ENCODE measurements at places on chromosomes 11 and 22.
A peak's percentile ranks its signal among the peaks of the same experiment; 100 is the strongest.

- no peak for DNase-seq
Observed at GRCh38 chr11:45145379-45146071, 914 bp upstream of the PRDM11 start.

GRCh38 chr22:42368379-42369249 lies 63.6 kb downstream of the NFAM1 start:
- no peak for DNase-seq

- no peak for DNase-seq
Observed at GRCh38 chr11:113578715-113579250, 103.6 kb upstream of the DRD2 start.

- DNase-seq = no peak
Observed at GRCh38 chr22:46612904-46613605, 7.1 kb upstream of the GRAMD4 start.

DNA sequence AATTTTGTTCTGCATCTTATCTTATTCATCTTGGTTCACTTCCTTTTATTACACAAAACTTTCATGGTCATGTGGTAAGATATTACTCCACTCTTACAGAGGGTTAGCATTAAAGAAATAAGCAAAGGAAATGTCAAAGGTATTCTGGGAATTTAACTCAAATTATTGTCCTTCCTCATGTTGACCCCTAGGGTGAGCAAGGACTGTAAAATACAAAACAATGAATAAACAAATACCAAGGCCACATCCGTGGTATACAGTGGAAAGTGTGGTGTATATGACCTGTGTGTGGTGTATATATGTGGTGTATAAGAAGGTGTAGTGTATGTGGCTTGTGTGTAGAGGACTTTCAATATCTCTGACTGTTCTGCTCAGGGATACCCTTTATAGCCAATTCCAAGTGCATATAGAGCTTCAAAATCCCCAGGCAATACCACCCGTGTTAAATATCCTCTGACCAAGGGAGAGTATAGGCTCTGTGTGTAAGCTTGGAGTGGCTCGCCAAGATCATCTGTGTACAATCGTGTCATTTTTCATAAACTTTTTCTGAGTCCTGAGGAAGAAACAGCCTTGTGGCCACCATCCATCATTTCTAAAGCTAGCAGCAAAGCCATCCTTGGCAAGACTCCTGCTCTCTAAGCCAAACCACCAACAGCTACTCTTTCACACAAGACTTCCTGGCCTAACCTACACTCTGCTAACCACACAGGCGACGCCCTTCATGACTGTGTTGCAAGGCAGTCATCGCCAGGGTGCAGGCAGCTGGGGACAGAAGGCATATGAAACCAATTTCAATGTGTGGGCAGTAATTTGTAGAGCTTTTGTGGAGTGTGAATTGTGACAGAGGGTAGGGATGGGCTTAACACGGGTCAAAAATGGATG lies 548.0 kb downstream of the ETS1 start:
- no peak for DNase-seq

DNA sequence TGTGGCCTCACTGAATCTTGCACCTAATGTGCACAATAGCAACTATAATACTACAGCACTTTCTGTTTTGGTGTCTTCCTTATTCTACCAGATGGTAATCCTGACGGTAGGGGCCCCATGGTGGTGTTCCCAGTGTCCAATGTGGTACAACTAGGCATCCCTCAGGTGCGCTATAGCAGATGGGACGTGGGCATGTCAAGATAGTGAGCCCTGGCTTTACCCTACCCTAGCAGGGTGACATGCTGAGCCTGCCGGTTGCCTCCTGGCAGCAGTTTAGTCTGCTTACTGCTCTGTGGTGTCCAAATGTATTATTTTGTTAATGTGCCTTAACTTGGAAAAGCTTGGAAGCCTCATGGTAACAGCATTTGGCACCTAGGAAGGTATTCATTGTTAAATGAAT lies 19.2 kb downstream of the ACO2 start:
- DNase-seq = no peak

- DNase-seq = peak; percentile 35
Observed at GRCh38 chr22:46561435-46561905, 24.1 kb upstream of the CELSR1 start.

DNA sequence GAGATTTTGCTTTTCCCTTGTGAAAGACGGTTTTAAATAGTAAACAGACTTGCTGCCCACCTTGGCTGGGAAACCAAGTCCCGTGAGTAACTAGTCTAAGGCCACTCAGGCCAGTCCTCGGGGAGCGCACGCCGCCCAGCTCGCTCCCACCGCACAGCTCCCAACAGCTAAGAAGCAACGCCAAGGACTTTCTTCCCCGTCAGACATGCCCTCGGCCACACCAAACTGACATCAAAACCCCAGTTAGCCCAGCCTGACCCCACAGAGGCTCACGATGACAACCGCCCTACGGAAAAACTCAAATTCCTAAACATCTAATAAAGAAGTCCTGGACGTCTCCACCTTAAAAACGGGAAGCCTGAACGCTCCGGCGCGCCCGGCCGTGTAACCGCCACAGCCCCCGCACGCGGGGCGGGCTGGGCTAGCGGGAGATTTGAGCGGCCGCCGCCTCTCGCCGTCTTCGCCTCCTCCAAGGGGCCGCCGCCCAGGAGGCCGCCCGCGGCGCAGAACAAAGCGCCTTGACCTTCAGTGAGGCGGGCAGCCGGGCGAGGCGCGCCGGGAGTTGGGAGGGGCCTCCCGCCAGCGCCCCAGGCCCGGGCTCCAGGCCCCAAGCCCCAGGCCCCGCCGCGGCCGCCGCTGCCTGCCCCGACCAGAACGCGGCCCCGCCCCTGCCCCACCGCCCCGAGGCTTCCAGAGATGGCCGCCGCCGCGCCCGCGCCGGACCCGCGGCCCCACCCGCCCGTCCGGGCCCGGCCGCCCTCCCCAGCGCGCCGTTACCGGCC lies 486 bp downstream of the NAP1L4 start:
- DNase-seq = peak; percentile 33

- peak; percentile 89 for DNase-seq
Observed at GRCh38 chr11:8384199-8384821, 120.6 kb upstream of the LMO1 start.

DNA sequence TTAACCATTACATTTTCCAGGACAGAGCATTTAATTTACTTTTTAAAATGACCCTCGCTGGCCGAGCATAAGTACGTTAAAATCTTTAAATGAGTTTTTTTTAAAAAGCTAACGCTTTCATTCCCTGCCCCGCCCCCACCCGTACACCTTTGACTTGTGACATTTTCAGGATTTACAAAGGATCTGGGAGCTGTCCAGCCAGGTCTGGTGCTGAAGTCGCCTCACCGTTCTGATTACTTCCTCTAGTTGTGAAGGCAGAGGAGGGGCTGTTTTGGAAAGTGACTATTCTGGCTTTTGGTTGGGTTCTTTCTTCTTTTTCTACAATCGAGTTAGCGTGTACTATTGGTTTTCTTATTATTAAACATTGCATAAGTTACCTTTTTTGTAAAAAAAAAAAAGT lies 2.9 kb downstream of the C11orf87 start:
- DNase-seq = peak; percentile 7

GRCh38 chr11:46414466-46414796 lies 22.9 kb upstream of the CHRM4 start:
- DNase-seq = no peak

DNA sequence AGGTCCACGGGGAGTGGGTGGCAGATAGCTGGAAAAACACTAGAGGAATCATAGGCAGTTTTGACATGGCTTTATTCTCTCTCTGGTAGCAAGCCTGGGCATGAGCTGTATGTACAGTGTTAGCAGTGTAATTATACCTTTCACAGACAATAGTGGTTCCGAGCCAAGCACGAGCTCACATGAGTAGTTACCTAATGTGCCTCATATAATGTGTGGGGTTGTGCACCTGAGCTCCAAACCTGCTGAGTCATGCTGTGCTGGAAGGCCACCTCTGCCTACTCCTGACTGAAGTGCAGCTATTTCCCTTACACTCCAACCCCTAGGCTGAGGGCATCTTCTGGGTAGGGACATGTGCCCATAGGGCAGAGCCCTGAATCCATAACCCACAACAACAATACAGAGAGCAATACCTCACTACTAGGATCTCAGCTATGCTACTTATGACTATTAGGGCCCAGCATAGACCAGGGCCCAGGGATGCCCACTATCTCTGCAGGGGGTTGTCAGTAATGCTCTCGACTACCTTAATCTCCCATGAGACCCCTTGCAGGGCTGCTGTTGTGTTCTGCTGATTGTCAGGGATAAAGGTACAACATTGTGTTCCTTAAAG lies 432.1 kb downstream of the DYNC2H1 start:
- no peak for DNase-seq

GRCh38 chr22:23305922-23306374 lies 125.6 kb downstream of the BCR start:
- DNase-seq = no peak

GRCh38 chr22:33539202-33539901 lies 380.9 kb downstream of the LARGE1 start:
- DNase-seq = no peak

- peak; percentile 61 for DNase-seq
Observed at GRCh38 chr11:33808228-33808828, 34.0 kb upstream of the FBXO3 start.

GRCh38 chr11:72522186-72522585 lies 87.9 kb upstream of the CLPB start:
- no peak for DNase-seq

DNA sequence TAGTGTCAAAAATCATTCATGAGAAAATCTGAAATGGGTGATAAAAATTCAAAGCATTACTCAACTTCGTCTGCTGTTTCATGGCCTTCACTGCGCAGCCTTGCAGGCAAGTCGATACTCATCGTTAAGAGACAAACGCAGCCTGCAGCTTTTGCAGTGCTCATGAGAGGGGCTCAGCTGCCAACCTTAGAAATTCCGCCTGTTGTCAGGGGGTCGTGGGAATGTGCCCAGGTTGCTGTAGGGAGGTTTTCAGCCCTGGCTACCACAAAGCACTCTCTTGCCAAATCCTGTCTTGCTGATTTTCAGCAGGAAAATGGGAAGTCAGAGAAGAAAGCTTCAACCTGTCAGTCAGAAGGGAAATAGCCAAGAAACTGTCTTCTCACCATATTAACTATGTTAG lies 25.4 kb upstream of the GRAMD1B start:
- DNase-seq = no peak

DNA sequence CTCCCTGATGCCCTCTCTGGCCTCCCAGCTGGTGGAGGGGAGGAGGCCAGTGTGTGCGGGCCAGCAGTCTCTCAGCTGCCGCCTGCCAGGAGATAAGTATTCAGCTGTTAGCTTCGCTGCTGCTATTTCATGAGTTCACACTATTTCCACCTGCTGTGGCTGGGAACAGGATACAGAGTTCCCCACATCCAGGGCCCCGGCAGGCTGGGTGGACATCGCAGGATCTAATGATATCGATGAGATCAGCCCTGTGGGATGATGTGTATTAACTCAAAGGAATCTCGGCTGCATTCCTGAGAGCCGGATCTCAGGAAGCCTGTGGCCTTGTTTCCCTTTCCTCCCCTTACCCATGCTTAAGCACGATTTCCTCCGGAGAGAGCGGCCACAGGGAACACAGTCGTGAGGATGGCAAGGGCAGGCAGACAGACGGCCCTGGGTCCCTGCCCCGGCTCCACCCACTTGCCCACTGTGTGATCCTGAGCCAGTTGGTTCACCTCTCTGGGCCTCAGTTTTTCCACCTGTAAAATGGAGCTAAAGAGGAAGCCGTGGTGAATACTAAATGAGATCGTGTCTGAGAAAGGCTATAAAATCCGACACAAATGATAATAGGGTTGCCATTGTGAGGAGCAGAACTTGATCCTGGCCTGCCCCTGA lies 6.5 kb upstream of the PVALB start:
- no peak for DNase-seq

DNA sequence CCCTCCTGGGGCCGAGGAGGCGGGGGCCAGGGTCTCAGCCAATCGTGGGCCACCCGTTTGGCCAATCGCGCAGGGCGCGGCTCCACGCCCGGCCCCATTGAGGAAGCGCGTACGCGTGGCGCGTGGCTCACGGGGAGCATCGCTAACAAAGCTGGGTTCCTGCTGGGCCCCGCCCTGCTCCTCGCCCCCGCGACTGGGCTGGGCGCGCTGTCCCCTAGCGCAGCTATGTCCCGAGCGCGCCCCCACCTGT lies 614 bp upstream of the ASCL2 start:
- no peak for DNase-seq

DNA sequence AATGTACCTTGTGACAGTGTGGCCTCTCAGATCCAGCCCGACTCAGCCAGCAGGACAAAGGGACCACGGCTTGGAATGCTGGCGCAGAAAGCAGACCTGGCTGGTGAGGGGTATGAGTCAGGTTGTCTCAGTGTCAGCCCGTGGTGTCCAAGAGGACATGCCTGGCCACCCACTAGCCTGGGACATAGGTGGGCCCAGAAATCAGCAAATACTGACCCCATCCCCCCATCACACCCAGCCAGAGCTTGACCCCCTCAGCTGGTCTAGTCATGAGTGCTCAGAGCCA lies 4.5 kb downstream of the BANF1 start:
- DNase-seq = no peak

- no peak for DNase-seq
Observed at GRCh38 chr22:31342389-31343140, 3.6 kb downstream of the PATZ1 start.

DNA sequence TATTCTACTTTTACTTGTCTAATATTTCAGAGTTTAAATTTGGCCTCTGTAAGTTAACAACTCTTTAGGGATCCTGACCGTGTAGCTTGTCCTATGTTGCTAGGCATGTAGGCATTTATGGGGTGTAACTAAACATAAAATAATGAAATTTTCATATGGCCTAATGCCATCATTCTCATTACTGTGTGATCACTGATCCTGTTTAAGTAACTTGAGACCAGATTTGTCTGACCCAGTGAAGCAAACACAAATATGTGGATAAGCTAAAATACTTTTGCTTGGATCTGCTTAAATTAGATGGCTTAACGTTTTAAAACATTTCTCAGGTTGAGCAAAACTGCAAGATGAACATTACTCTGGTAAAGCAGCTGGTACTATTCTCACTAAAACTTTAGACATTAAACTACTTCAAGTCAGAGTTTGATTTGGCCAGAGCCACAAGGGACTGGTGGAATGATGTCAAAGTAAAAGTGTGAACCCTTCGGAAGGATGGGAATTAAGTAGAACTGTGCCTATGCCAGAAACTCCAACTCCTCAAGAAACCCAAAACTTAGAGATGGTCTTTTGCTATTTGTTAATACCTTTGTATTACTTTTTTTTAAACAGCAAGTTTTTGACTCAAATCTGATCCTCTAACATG lies 12.5 kb downstream of the QSER1 start:
- DNase-seq = no peak

Measured in ACHN (cell line).